Activated CD4-positive, alpha-beta T cell treated with anti-CD3 and anti-CD28 coated beads, Interleukin-2, amount 10 ng/mL, durations not matched to agents 24 days and 14 days (primary cell): ENCODE measurements at places on chromosomes 1 and 21. TPM values are rescaled to one million over a fixed set of nuclear protein-coding genes. Genes with fewer than 3 reads are reported as not detected.

Gene KCNJ10
- total RNA-seq: not detected in 2 replicates

DNA sequence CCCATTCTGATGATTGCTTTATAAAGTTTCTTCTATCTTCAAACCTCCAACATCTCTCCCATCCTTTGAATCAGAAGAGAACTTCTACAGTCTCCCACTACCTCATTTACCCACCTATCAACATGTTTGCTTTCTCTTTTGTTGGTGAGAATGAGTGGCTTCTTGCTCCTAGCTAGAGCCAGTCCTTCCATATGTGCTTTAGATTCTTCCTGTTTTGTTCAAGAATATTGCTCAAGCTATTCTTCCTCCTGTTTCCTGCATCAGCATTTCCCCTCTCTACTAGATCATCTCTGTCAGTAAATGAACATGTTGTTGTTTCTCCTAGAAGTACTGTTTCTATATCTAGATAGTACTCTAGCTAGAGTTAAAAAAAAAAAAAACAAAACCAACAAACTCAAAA lies 6.3 kb downstream of the ATF6 start:
- H3K36me3 ChIP-seq: peaks cover 12% of the 10 kb centered on the region
- no peak overlapping the region for H3K27ac ChIP-seq
- no peak overlapping the region for H3K4me3 ChIP-seq

GRCh38 chr1:193185901-193186731 lies at the start of gene B3GALT2:
Gene B3GALT2, minus strand, starts transcription at chr1:193186613. Its CDS starts 5,051 bp downstream, at chr1:193181562.
- DNase-seq: peak; percentile 68
- peaks cover 3% of the 10 kb centered on the region for H3K36me3 ChIP-seq
- no peaks in the 10 kb centered on the region for H3K27me3 ChIP-seq
- H3K27ac ChIP-seq: no peak within 1 kb of the TSS

DNA sequence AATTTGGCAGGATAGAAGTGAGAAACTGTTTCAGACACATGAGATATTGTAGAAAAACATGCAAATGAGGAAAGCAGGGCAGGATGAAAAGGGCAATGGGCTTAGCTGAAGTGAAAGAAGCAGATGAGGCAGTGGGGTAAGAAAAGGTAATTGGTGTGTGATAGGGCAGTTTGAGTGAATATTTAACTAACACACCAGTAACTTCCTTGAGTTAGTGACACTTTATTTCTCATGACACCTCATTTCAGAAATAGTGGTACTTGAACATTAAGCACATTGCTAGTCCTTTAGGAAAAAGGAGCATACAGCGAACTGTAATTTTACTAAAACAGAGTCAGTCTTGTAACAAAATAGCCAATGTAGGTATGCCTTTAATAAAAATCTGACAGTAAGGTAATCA lies 415.0 kb downstream of the DPYD start:
- peaks cover 3% of the 10 kb centered on the region for H3K4me1 ChIP-seq
- no peak overlapping the region for H3K27ac ChIP-seq
- DNase-seq: no peak
- no peak overlapping the region for H3K4me3 ChIP-seq
- H3K36me3 ChIP-seq: peaks cover 13% of the 10 kb centered on the region

Gene NPHS2
- total RNA-seq: not detected in 2 replicates

GRCh38 chr1:3638027-3638426 lies 11.9 kb downstream of the WRAP73 start:
- no peaks in the 10 kb centered on the region for H3K4me1 ChIP-seq
- no peak overlapping the region for H3K4me3 ChIP-seq
- no peaks in the 10 kb centered on the region for H3K27me3 ChIP-seq
- H3K27ac ChIP-seq: no peak overlapping the region
- no peak for DNase-seq
- H3K36me3 ChIP-seq: peaks cover 18% of the 10 kb centered on the region

Gene TMPRSS3
- 56.9 and 58.7 TPM in 2 replicates for total RNA-seq

Gene TSPAN2
- 0.21 and 0.31 TPM in 2 replicates for total RNA-seq

DNA sequence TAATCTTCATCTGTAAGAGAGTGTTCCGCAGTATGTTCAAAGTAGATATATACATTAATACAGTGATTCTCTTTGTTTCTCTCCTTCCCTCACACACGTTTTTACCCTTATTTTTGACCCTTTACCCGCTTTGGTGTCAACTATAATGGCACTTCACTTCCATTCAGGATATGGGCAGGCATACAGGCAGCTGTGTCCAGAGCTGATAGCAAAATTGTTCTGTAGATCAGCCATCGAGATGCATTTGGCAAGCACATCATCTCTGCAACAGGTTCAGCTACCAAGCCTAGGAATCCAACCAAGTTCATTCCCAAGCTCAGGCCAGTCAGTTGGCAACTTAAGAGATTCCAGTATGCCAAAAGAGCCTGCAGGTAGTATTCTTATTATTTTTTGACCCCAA lies 74.8 kb downstream of the FNBP1L start:
- H3K4me3 ChIP-seq: no peak overlapping the region
- peaks cover 16% of the 10 kb centered on the region for H3K27me3 ChIP-seq
- H3K27ac ChIP-seq: no peak overlapping the region
- H3K4me1 ChIP-seq: no peaks in the 10 kb centered on the region
- no peak for DNase-seq
- H3K36me3 ChIP-seq: no peaks in the 10 kb centered on the region

DNA sequence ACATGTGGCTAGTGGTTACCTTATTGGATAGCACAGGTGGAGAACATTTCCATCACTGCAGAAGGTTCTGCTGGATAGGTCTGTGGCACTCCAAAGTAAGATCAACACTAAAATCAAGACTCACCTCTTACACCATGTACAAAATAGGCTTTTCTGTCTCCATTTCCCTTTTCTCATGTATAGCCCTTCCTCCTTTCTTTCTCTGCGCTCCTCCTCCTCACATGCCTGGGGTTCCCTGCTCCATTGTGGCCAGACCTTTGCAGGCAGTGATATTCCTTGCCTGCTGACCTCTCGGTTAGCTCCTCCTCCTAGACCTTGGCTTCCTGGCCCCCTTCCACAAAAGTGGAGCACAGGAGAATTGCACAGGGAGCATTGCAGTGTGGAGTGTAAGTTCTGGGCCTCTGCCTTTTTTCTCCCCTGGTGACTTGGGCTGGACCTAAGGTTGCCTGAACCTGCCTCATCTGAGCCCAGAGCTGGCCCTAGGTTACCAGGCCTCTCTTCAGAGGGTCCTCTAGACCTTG lies 33.2 kb upstream of the RBM15 start:
- H3K4me3 ChIP-seq: no peak overlapping the region
- no peak overlapping the region for H3K27ac ChIP-seq
- no peaks in the 10 kb centered on the region for H3K4me1 ChIP-seq
